PC-9 (cell line): ENCODE measurements at places on chromosomes 7 and 10.
A peak's percentile ranks its signal among the peaks of the same experiment; 100 is the strongest.

DNA sequence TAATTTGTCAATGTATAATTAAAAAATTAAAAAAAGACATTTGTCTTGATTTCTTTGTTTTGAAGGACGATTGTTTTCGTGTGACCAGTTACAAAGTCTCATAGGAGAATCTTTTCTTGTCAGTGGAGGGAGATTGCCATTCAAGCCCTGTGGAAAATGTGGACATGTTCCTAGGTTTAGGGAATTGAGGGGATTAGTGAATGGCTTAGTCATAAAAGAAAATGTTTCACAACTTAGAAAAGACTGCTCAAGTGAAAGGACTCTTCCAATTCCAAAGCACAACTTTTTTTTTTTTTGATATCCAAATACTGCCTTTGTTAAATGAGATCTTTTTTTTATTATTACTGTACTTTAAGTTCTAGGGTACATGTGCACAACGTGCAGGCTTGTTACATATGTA lies 140.7 kb upstream of the HABP2 start:
- H3K27me3 ChIP-seq, result no peaks in the 10 kb centered on the region
- no peak for DNase-seq

DNA sequence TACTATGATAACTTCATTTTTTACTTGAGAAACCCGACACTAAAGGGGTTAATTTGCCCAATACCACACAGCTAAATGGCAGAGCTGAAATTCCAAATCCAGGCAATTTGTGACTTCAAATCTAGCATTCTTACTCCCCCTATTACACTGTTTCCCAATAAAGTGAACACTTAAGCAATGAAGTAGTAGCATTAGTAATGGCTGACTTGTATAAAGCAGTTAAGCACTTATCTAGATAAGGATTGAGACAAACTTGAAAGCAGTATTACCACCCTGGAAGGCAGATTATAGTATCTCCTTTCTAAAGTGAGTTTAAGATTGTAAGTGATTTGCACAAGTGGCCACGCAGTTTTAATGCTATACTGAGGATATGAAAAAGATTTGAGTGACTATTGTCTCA lies 39.3 kb downstream of the WASL start:
- no peak for DNase-seq
- H3K4me3 ChIP-seq, result no peak overlapping the region
- H3K27ac ChIP-seq, result no peak overlapping the region
- H3K27me3 ChIP-seq, result no peaks in the 10 kb centered on the region
- H3K4me1 ChIP-seq, result 0 out of 2 replicates have a peak, but pooled peaks cover 12% of the 10 kb centered on the region

DNA sequence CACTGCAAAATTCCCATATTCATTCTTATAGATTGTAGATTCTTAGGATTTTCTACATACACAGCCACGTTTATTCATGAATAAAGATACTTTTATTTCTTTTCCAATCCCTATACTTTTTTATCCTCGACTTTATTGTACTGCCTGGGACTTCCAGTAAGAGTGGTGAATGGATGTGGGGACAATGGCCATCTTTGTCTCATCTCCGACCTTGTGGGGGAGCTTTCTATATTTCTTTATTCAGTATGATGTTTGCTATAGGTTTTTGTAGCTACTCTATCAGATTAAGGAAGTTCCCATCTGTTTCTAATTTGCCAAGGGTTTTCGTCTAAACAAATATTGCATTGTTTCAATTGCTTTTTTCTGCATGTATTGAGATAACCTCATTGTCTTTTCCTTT lies 184.3 kb downstream of the FOXP2 start:
- H3K4me3 ChIP-seq, result no peak overlapping the region
- no peak for DNase-seq
- no peak overlapping the region for H3K27ac ChIP-seq
- no peaks in the 10 kb centered on the region for H3K27me3 ChIP-seq
- H3K36me3 ChIP-seq, result no peaks in the 10 kb centered on the region

- no peak for DNase-seq
- H3K36me3 ChIP-seq, result peaks cover 10% of the 10 kb centered on the region; the same call in 1 of the 2 replicates
- H3K4me1 ChIP-seq, result peaks cover 28% of the 10 kb centered on the region
Measured at GRCh38 chr7:137934176-137934826, 67.6 kb downstream of the CREB3L2 start.

GRCh38 chr10:109183366-109183765 lies 739.9 kb downstream of the XPNPEP1 start:
- no peaks in the 10 kb centered on the region for H3K27me3 ChIP-seq
- H3K4me1 ChIP-seq, result no peaks in the 10 kb centered on the region
- no peak overlapping the region for H3K27ac ChIP-seq
- no peak overlapping the region for H3K4me3 ChIP-seq

DNA sequence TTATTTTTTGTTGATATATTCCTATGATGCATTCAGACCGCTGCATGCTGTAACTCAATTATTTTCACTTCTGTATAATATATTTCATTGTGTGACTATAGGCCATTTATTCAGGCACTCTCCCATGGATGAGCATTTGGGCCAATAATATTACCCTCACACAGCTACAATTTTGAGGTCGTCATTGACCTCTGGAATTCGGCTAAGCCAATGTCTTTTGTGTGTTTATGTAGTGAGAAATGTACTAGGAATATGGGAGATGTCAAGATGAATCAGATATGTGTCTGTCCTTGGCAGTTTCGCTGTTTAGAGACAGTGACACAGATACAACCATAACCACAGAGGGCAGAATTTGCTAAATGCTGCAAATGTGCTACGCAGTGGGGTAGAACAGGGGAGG lies 474.2 kb downstream of the ADRA2A start:
- H3K36me3 ChIP-seq, result no peaks in the 10 kb centered on the region
- no peaks in the 10 kb centered on the region for H3K27me3 ChIP-seq
- H3K4me1 ChIP-seq, result no peaks in the 10 kb centered on the region
- DNase-seq, result no peak

GRCh38 chr10:11962176-11962575 lies 80.4 kb downstream of the UPF2 start:
- no peak overlapping the region for H3K27ac ChIP-seq
- H3K27me3 ChIP-seq, result no peaks in the 10 kb centered on the region
- DNase-seq, result no peak
- peaks cover 14% of the 10 kb centered on the region for H3K36me3 ChIP-seq

GRCh38 chr10:92024700-92025099 lies 101.1 kb downstream of the BTAF1 start:
- no peak overlapping the region for H3K27ac ChIP-seq
- no peaks in the 10 kb centered on the region for H3K36me3 ChIP-seq
- no peaks in the 10 kb centered on the region for H3K4me1 ChIP-seq
- no peaks in the 10 kb centered on the region for H3K27me3 ChIP-seq

DNA sequence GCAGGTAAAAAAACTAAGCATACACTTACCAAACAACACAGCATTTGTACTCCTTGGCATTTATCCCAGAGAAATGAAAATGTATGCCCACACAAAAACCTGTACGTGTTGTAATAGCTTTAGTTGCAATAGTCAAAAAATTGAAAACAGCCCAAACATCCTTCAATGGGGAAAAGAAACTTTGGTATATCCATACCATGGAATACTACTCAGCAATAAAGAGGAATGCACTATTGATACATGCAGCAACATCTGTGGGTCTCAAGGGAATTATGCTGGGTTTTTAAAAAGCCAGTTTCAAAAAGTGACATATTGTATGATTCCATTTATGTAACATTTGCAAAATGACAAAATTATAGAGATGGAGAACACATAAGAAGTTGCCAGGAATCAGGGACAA lies 35.4 kb downstream of the DPCD start:
- no peak for DNase-seq
- no peaks in the 10 kb centered on the region for H3K4me1 ChIP-seq
- H3K4me3 ChIP-seq, result no peak overlapping the region

- H3K4me1 ChIP-seq, result 0 out of 2 replicates have a peak, but pooled peaks cover 4% of the 10 kb centered on the region
- peaks cover 33% of the 10 kb centered on the region; the same call in 1 of the 2 replicates for H3K27me3 ChIP-seq
- no peaks in the 10 kb centered on the region for H3K36me3 ChIP-seq
- H3K27ac ChIP-seq, result no peak overlapping the region
- no peak overlapping the region for H3K4me3 ChIP-seq
- no peak for DNase-seq
Measured at GRCh38 chr7:27249724-27250556, 7.3 kb downstream of the EVX1 start.

DNA sequence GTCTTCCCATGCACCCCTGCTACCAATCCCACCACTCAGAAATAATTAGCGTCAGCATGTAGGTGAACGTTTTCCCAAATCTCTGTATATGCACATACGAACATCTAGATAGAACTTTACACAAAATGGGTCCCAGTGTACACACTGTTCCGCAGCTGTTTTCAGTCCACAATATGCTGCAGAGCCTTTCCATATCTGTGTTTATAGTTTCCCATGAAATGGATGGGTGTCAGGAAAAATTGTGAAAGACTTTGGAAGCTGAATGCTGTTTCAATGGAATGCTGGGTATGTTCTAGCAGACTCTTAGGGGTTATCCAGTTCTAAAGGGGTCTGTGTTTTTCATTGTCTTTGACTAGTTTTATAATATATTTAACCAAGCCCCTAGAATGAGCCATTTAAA lies 13.8 kb downstream of the GRK5 start:
- H3K27me3 ChIP-seq, result no peaks in the 10 kb centered on the region
- no peaks in the 10 kb centered on the region for H3K4me1 ChIP-seq
- H3K27ac ChIP-seq, result no peak overlapping the region
- H3K4me3 ChIP-seq, result no peak overlapping the region

- peak; percentile 67 for DNase-seq
- peak overlapping the region; percentile 87 for H3K27ac ChIP-seq
- peak overlapping the region; percentile 3; the same call in 1 of the 2 replicates for H3K4me3 ChIP-seq
- H3K4me1 ChIP-seq, result peaks cover 38% of the 10 kb centered on the region
- H3K36me3 ChIP-seq, result no peaks in the 10 kb centered on the region
Measured at GRCh38 chr7:143331179-143331801, 15.4 kb downstream of the CLCN1 start.

DNA sequence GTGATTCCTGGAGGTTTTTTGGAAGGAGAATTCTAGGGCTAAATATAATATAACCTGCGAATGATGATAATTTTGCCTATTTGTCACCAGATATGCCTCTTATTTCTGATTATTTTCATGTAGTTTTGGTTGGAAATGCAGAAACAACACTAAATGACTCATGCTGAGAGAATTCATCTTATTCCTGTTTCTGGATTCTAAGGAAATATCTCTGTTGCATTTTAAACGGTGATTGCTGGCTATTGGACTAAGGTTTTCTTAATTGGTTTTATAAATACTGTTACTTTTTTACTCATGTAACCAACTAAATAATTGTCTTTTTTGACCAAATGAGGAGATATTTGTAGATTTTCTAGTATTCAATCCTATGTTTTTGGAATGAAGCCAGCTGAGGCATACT lies 204.9 kb upstream of the NPSR1 start:
- no peak overlapping the region for H3K27ac ChIP-seq
- no peak for DNase-seq
- no peaks in the 10 kb centered on the region for H3K27me3 ChIP-seq

DNA sequence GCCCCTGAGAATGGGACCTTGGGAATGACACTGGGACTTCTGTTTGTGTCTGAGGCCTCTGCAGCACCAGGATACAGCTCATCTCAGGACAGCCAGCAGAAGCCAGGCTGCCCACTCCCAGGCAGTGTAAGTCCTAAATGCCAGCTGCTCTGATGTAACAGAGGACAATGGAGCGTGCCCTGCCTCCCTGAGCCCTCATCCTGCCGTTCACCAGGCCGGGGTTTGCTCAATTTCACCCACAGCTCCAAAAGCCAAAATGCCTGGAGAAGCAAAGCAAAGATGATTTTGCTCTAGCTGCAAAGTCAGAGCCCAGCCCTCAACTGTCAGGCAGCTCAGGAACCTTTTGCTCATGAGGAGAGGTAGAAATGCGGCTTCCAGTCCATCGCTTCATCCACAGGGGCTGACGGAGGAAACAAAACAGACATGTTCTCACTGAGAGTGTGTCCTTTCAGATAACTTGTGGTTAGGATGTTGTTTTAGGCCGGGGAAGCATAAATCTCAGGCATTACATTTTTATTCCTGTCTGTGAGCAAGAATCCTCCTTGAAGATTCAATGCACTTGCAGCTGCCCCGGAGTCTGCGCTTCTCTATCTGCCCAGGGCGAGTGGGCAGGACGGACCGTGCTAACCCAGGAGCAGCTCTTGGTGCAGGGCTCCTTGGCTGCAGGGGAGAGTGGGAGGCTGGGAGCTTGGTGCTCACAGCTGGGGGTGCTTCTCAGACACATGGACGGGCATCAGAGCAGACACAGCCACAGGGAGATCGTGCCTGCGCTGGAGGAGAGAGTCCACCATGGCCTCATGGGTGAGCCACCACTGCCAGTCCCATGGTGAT lies 83.2 kb upstream of the CHST15 start:
- H3K36me3 ChIP-seq, result no peaks in the 10 kb centered on the region
- no peaks in the 10 kb centered on the region for H3K4me1 ChIP-seq
- DNase-seq, result no peak
- H3K4me3 ChIP-seq, result no peak overlapping the region
- no peak overlapping the region for H3K27ac ChIP-seq

- H3K36me3 ChIP-seq, result no peaks in the 10 kb centered on the region
- DNase-seq, result no peak
Measured at GRCh38 chr7:140447841-140448240, 31.5 kb downstream of the MKRN1 start.

- no peak overlapping the region for H3K4me3 ChIP-seq
- no peaks in the 10 kb centered on the region for H3K27me3 ChIP-seq
- DNase-seq, result no peak
Measured at GRCh38 chr7:20745702-20746101, 41.0 kb downstream of the SP8 start.

DNA sequence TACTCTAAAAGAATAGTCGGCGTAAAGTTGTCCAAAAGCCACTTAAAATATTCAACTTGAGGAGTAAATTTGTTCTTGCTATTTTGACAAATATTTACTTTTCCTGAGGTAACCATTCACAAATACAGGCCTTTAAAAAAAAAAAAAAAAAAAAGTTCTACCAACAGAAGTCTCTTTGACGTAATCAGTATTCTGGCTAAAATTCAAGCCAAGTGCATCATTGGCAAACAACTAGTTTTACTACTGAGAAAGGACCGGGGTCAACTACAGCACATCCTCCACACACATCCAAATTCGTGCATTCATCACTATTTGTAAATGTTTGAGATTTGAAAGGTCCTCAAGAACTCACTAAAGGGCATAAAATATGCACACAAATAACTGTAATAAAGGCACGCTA lies 2.0 kb downstream of the OAT start:
- H3K36me3 ChIP-seq, result no peaks in the 10 kb centered on the region
- DNase-seq, result no peak
- no peaks in the 10 kb centered on the region for H3K27me3 ChIP-seq
- H3K4me1 ChIP-seq, result peaks cover 18% of the 10 kb centered on the region; the same call in 1 of the 2 replicates
